Activated effector memory CD4-positive, alpha-beta T cell treated with Interleukin-2 at 50 U/mL for 16 hours (primary cell): ENCODE measurements at places on chromosomes 4 and X.

GRCh38 chr4:94409962-94410361, 41.8 kb upstream of the PDLIM5 start:
- DNase-seq = no peak

DNA sequence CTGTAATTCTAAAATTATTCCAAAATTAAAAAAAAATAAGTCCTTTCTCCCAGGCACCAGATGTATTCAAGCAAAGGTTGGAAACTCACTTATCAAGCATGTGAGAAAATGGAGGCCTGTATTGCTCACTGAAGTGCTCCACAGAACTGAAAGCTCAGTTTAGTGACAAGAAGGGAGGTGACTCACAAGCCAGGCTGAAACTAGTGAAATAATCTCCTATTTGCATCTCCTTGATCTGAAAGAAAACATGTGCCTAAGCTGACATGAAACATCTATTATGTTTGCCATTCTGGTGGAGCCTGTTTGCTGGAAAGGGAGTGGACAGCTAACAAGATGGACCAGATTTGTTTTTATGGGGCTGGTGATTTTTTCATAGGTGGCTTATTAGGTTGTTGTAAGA, 54.0 kb upstream of the AMELX start:
- DNase-seq = no peak

- no peak for DNase-seq
Measured at GRCh38 chr4:184802697-184803015, 23.1 kb downstream of the ACSL1 start.

GRCh38 chrX:129783291-129783713, 3.6 kb downstream of the SASH3 start:
- no peak for DNase-seq

DNA sequence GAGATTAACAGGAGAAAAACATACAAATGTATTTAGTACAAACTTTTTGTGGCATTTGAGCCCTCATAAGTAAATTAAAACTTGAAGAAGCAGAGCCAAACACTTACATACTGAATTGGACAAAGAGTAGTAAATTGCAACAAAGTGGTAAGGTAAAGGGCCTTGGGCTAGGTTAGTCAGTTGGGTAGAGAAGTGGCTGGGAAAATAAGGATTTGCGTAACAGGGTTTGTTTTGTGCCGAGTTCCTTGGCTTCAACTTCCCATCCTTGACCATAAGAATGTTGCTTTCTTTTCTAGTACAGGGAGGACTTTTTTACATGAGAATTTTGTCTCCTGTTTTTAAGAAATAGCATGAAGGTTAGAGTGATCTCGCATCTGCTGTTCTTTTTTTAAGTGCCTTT, 33.3 kb upstream of the DSPP start:
- no peak for DNase-seq

GRCh38 chr4:17562157-17562556, 14.8 kb upstream of the LAP3 start:
- DNase-seq = no peak

DNA sequence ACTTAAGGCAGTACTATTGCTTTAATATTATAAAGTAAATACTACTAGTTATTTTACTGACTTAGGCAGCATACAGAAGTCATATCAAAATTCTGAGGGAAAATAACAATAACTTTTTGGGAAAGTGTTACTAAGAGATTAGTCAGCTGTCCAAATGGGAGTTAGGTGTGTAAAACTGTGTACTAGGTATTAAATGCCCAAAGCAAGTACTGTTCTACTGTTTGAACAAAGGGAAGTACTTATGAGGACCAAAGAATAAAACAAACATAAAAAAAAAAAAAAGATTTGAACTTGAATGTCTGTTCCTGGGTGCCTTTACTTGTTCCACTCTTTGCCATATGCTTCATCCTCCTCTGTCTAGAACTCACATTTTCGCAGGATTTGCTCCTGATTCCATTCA, 174.4 kb downstream of the MSL3 start:
- DNase-seq = no peak

DNA sequence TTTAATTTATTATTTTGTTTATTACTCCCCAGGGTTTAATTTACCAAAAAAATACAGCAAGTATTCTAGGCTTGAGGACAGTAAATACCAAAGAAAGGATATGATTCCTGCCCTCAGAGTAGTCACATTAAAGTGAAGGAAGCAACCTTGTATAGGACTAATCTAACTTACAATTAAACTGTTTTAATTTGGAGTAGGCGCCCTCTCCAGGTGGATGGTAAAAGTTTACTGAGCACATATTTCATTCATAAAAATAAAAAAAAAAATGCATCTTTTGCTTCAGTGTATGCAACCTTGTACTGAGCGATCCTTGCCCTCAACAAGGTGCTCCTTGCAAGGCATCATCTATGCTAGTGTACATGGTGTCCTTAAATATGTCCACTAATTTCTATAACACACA, 72.0 kb upstream of the MAGEB16 start:
- no peak for DNase-seq

DNA sequence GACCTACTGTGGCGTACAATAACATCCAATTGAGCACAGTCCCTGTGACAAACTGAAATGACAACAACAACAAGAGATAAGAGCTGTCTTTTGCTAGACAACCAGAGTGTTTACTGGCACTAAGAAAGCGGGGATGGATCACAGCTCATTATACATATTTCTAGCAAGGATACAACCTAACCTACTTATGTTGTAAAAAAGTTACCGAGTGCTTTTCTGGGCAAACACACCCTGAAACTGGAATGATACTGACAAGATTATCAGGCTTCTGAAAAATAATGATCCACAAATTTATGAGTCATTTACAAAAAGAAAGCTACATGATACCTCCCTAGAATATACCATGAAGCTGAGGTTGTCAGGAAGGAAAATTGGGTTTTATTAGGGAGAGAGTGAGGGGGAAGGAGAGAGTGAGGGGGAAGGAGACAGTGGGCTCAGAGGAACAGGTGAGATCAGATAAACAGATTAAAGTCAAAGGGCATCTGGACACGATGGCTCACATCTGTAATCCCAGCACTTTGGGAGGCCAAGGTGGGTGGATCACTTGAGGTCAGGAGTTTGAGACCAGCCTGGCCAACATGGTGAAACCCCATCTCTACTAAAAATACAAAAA, 20.3 kb downstream of the TBC1D9 start:
- DNase-seq = no peak

DNA sequence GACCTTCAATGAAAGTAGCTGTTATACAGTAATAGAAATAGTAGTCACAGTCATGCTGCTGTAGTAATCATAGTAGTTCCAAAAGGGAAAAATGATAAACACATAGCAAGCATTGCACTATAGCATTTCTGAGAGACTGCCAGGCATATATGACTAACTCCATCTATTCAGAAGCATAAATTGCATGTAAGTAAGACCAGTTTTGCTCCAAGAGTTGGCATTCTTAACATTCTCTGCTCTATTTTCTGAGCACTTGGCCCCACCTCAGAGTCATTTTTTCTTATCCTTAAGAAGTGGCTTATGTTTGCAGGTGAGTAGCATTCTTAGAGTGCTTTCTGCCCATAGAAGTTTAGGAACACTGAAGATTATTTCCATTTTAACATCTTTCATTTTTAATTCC, 490.3 kb upstream of the TECRL start:
- no peak for DNase-seq

- DNase-seq = no peak
Measured at GRCh38 chrX:19683358-19683757, 168.1 kb upstream of the MAP3K15 start.

- DNase-seq = no peak
Measured at GRCh38 chrX:35868501-35868900, 51.0 kb upstream of the CFAP47 start.

- DNase-seq = no peak
Measured at GRCh38 chr4:18419780-18420179, 398.2 kb upstream of the LCORL start.

DNA sequence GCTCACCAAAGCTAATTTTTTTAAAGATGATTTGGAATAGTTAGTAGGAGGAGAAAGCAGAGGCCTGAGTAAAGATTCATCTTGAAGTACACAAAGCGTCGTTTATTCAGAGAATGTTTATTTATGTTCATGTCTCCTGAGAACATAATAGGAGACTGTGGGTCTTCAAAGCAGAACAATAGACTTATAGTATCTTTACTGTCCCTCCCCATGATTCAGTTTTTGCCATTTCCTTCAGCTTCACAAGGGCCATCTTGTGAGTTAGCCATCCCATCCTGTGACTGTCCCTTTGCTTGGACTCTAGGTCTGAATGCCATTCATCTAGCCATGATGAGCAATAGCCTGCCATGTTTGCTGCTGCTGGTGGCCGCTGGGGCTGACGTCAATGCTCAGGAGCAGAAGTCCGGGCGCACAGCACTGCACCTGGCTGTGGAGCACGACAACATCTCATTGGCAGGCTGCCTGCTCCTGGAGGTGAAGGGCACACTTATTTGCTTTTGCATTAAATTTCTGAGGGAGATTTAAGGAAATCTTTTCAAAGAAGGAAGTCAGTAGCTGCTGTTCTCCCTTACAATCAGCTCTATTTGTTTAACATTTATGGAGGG, 105.8 kb downstream of the NFKB1 start:
- DNase-seq = no peak
